Daoy (cell line): ENCODE measurements at places on chromosomes 6 and 20. TPM values are rescaled to one million over a fixed set of nuclear protein-coding genes. Genes with fewer than 3 reads are reported as not detected.

Gene HLA-DRB5
- total RNA-seq, result not detected in 2 replicates

Gene SYCP2
- total RNA-seq, result 1.7 TPM in 1 of 2 replicates, not detected in the other

DNA sequence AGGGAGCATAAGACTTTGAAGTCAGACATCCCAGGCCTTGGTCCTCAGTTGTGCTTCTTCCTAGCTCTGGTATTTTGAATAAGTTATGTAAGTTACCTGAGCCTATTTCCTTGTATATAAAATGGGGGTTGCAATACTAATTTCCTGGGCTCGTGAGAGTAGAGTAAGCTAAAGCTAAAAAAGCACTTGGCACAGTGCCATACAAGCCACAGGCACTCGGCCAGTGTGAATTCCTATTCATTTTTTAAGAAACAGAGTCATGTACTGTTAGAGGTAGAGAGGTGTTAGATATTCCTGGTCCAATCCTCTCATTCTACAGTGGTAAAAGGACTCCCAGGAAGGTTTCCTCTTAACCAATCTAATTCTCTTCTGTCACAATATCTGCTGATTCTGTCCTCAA is 79.6 kb upstream of the EPB41L1 start:
- DNase-seq, result no peak

GRCh38 chr6:141874930-141875602 is 257.7 kb upstream of the GJE1 start:
- no peak for DNase-seq

- no peak for DNase-seq
Observed at GRCh38 chr20:22411286-22411626, 173.1 kb downstream of the FOXA2 start.

GRCh38 chr6:1215884-1216487 is 95.9 kb upstream of the FOXQ1 start:
- no peak for DNase-seq

- DNase-seq, result no peak
Observed at GRCh38 chr6:152404936-152405595, 232.1 kb downstream of the SYNE1 start.

- peak; percentile 91 for DNase-seq
Observed at GRCh38 chr6:155188707-155189496, 74.9 kb upstream of the CLDN20 start.

DNA sequence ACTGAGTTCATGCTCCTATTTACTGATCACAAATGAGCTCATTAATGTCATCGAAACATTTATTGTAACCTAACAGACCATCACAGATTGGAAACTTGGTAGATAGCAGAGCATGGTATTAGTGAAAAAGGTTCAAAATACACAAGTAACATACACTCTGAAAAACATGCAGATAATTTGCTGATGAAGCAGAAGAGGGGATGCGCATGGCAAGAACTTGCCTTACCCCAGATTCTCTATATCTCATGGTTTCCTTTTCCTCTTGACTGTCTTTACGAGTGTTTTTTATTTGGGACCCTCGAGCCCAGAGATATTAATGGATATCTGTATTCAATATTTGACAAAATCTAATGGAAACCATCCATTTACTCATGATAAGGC is 37.6 kb downstream of the QRSL1 start:
- DNase-seq, result no peak

GRCh38 chr6:90656325-90656724 is 69.5 kb upstream of the MAP3K7 start:
- DNase-seq, result no peak

- DNase-seq, result no peak
Observed at GRCh38 chr6:134541001-134541400, 223.1 kb upstream of the SGK1 start.

GRCh38 chr20:5714261-5715041 is 35.8 kb upstream of the SHLD1 start:
- no peak for DNase-seq

GRCh38 chr20:17679941-17680835 is 1.9 kb downstream of the RRBP1 start:
- peak; percentile 40 for DNase-seq

DNA sequence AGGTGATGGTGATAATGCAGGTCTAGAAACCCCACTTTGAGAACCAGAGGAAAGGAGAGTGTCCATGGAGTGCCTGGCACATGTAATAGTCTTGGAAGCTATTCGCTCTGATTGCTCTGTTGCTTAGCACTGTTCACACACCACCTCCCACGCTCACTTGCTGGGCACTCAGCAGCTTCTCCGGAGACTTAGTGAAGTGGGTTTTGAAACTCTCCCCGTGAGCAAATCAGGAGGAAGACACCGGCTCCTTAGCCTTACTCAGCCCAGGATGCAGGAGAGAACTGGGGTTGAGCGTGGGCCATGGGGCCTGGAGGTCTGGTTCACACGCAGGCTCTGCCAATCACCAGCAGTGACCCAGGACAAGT is 22.2 kb downstream of the BMP7 start:
- DNase-seq, result no peak
